ENCODE measurements at places on chromosomes 6 and 20.
A peak's percentile ranks its signal among the peaks of the same experiment; 100 is the strongest.

- no peak for DNase-seq
Observed at GRCh38 chr6:129507846-129508245, 202.1 kb downstream of the ARHGAP18 start.

DNA sequence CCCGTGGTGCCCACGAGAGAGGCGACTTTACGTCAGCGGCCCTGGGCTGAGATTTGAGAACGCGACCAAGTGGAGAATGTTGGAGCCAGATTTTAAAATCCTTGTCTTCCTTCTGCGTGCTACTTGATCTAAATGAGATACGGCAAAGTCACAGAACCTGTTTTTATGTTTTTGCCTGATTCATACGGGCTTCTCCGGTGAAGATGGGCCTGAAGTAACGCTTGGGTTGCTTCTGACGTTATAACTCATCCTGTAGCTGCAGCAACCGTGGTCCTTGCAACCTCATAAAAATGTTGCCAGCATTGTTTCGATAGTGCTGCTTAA is 462 bp upstream of the SLC35B3 start:
- no peak for DNase-seq

- no peak for DNase-seq
Observed at GRCh38 chr6:31736768-31737314, 511 bp upstream of the CLIC1 start.

GRCh38 chr20:61332016-61332975 is 80.2 kb downstream of the CDH4 start:
- DNase-seq = peak; percentile 36

DNA sequence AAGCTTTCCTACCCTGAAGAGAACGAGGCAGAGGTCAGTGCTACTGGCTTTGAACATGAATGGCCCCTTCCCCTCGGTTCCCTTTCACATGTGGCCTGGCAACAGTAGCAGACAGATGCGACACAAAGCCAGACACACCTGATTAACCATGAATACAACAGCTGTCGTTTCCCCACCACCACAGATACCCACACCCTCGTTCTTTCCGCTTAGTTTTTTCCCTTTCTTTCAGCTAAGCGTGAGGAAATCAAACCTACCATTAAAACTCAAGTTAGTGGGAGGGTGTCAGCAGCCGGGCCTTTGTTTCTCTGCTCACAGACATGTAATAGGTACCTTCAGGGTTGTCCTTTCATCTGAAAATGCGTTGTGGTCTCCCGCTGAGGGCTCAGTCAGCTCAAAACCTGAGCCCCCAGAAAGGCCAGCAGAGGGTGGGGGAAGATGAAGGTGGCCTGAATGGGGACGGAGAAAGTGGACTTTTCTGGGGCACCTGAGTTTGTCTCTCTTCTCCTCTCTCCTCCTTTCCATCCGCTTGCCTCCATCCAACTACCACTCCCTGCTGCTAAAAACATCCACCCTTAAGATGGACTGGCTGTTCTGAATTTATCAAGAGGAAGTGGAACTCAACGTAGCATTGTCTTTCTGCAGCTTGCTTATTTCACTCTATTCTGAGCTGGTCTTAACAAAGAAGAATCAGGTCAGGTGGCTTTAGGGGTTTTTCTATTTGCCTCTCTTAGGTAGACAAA is 516.6 kb upstream of the JARID2 start:
- DNase-seq = no peak

- no peak for DNase-seq
Observed at GRCh38 chr6:11042025-11042749, 1.9 kb downstream of the ELOVL2 start.

- DNase-seq = no peak
Observed at GRCh38 chr6:18262702-18263417, 1.5 kb downstream of the DEK start.

DNA sequence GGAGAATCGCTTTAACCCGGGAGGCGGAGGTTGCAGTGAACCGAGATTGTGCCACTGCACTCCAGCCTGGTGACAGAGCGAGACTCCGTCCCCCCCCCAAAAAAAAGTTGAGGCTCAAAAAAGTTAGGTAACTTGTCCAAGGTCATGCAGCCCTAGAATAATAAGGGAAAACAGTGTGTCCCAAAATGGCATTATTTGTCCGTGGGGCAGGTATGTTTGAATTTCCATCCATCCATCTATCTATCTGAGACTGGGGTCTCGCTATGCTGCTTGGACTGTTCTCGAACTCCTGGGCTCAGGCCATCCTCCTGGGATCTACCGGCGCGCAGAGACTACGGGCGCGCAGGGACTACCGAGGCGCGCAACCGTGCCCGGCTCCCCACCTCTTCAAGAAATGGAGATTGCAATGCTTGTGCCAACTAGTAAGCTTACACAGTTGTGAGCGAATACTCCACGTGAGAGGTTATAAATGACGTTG is 374 bp upstream of the ABCC10 start:
- DNase-seq = no peak

DNA sequence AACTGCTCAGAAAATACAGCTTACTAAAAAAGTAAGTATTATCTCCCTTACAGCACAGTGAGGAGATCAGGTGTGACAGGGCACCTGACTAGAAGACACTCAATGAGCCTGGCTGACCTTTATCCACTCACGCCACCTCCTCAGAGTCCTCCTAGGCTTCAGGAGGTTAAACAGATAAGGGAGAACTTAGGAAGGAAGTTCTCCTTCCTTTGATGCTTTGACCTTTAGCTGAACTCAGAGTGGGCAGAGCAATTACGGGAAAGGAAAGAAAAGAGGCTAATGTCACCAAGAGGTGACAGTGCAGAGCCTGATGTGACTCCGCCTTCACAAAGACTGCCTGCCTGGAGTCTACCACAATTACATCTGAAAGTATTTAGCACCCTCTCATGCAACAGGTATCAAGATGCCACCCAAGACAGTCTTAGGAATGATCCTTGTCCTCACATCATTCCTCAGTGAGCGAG is 36.7 kb downstream of the MAN1A1 start:
- no peak for DNase-seq

DNA sequence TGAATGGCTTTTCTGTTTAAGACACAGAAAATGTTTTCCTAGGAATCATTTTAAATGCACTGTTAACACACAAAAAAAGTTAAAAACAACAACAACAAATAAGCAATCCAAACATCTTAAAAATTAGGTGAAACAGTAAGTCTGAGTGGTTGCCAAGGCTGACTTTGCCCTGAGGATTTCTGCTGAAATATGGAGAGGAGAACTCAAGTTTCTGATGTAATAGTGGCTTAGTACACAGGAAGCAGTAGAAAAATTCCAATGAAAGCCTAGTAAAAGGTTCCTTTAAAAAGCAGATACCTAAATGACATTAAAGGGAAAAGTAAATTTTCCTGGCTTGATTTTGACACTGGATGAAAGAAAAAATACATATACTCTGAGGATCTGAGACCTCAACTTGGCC is 184.2 kb downstream of the EPM2A start:
- no peak for DNase-seq

GRCh38 chr20:44780226-44780625 is 30.1 kb downstream of the RIMS4 start:
- peak; percentile 71 for DNase-seq

GRCh38 chr6:37717836-37718251 is 20.2 kb upstream of the MDGA1 start:
- DNase-seq = no peak

DNA sequence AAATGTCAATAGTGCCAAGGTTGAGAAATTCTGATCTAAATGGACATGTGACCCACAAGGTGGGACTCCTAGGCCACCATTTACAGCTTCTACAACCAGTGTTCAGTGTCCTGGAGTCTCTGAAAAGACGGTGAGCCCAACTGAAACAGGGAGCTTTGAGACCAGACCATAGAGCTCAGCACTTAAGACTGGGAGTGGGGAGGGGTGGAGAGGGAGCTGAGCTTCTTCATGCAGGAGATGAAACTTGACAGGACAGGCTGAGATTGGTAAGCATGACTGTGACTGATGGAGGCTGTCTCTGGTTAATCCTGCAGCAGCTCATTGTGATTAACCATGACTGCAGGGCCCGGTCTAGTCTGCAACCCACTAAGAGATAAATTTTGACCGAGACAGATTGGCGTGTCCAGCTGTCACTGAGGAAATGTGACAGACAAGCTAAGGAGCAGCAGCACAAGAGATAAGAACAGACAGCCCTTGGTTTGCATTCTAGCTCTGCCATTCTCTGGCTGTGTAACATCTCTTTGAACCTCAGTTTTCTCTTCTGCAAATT is 1.4 kb upstream of the AAR2 start:
- peak; percentile 27 for DNase-seq

DNA sequence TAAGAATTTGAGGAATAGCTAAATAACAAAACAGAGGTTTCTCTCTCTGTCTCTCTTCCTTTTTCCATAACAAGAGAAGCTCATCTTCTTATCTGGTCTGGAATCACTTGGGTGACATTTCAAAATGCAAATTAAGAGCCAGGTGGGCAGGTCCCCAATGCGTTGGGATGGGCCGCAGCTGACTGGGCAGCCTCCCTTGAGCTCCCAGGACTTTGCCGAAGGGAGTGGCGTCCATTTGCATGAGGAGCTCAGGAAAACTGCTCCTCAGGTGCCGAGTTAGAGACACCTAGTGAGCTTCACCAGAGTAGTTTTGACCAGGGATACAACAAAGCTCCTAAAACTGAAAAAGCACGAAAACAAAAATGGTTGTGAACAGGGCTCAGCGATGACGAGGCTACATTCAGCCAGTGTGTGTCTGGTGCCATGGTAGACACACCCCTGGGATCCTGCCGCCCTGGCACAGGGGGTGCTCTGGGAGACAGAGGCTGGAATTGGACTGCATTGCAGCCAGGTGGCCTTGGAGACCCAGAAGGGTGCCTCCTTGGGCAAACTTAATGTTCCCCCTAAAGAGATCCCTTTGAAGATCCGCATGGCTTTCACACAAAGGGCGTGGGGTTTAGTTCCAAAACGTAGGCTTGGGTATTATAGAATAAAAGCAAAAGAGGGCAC is 13.5 kb upstream of the SERPINB6 start:
- DNase-seq = no peak

DNA sequence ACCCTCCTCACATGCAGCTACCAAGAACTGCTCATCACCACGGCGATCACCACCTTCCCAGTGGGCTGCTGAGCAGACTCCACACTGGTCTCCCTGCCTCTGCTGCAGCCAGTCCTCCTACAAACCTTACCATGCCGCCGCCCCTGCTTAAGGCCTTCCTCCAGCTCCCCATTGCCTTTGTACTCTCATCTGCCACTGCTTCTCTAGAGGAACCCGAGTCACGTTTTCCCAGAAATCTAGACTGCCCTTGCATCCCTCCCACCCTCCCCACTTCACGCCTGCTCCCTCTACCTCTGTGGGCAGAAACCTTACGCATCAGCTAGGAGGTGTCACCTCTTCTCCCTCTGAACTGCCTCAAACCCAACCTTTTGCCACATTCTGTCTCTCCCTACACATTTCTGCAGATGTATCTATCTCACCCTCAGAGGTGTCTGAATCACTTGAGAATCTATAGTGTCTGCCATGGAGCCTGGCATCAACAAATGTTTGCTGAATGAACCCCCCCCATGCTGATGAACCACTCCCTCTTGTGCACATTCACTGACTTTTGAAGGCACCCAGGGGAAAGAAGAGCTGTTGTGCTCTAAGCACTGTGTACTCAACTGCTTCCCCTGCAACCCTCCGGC is 4.3 kb downstream of the E2F1 start:
- no peak for DNase-seq

- no peak for DNase-seq
Observed at GRCh38 chr20:1566701-1567100, 9.2 kb upstream of the SIRPD start.

DNA sequence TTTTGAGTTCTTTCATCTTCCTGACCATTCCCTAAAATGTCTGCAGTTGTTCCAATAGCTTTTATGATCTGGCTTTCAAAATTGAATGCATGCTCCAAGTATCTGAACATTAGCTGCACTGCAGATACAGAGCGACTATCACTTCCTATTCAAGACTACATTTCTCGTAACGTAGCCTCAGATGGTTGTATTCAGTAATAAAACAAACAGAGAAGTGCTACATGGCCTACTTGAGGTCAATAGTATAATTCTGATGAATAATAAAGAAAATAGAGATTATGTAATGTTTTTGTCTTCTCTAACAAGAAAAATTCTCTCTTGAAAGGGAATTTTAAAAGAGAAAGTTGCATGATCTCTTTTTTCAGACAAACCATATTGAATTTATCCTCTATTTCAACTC is 333.9 kb upstream of the IRAK1BP1 start:
- DNase-seq = no peak

GRCh38 chr6:39029156-39030011 is 19.2 kb upstream of the GLP1R start:
- peak; percentile 9 for DNase-seq

GRCh38 chr20:44748005-44748370 is 2.3 kb downstream of the KCNK15 start:
- no peak for DNase-seq

GRCh38 chr6:148134592-148134991 is 208.0 kb upstream of the SASH1 start:
- DNase-seq = no peak

DNA sequence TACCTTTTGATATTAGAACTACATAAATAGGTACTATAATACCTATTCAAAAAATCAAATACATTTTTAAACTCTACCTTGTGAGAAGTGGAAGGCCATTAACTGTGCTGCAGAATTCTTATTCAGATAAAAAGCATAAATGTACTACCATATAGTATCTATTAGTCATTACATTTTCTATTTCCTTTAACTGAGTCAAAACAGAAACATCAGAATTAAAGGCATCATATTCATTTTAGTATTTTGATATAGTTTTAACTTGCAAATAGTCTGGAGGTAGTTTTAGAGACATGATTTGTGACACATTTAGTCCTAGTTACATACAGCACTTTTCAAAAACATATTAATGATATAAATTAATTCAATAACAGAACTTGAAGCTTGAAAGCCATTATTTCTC is 39.9 kb upstream of the TAB2 start:
- no peak for DNase-seq

DNA sequence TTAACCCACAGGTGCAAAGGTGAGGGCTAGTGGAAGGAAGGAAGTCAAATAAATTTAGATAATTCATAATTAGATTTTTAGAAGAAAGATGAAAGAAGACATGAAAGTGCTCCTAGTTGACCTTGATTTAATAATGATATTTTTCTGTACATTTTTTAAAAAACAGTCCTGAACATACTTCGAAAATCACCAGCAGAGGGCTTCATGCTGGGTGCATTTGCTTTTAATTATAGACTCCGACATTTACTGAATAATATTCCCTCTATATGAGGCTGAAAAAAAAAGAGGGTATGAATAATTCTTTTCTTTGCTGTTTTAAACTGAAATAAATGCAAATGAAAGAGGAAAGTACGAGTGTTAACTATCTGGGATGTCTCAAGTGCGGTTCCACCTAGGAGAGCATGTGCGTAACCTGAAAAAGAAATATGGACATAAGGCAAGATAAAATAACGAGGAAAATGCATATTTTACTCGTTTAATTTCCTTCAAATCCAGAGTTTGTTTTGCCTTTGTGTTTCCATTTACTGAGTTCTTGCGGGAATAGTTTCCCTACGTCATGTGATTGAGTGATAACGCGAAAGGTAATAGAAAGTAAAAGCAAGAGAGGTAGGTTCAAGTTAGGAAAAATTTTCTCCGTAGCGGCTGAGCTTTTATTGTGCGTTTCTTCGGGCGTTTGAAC is 3.1 kb upstream of the TFAP2B start:
- peak; percentile 31 for DNase-seq

- no peak for DNase-seq
Observed at GRCh38 chr20:63934271-63935068, 21.7 kb downstream of the UCKL1 start.
